ENCODE measurements at places on chromosomes 1 and 21.
A peak's percentile ranks its signal among the peaks of the same experiment; 100 is the strongest.

- DNase-seq: peak; percentile 80
Observed at GRCh38 chr1:235999259-235999925, 65.5 kb downstream of the NID1 start.

- DNase-seq: no peak
Observed at GRCh38 chr1:44851308-44851707, 8.3 kb upstream of the PTCH2 start.

DNA sequence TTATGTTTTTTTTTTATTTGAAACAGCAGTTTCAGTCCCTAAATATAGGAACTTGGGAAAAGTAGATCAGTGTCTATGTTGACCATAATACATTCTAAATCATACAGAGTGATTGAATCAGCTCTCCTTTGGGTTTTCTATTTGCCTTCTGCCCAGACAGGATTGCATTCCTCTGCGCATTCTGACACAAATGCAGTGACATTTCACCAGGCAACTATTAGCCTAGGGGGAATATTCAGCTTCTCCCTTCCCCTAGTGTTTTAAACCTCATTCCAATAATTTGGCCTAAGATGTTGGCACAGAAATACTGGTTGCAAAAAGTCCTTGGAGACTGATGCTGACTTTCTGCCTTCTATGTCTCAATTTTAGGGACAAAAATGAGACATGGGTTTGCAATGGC, 172.8 kb downstream of the PTGER3 start:
- no peak for DNase-seq

DNA sequence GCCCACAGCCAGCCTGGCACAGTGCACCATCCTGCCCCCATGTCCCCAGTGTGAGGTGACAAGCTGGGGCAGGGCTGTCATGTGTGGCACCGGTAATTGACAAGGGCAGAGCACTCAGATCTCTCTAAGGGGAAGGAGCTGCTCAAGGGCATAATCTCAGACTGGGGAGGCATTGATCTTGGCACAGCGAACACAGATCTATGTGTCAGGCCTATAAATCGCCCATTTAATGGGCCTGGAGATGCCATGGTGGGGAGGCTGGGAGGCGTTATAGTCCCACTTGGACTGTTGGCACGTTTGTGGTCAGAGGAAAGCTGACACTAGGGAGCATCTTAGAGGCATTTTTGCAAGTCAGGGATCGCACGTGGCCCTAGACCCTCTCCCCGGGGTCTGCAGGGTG, 594.1 kb downstream of the PTPRU start:
- no peak for DNase-seq

DNA sequence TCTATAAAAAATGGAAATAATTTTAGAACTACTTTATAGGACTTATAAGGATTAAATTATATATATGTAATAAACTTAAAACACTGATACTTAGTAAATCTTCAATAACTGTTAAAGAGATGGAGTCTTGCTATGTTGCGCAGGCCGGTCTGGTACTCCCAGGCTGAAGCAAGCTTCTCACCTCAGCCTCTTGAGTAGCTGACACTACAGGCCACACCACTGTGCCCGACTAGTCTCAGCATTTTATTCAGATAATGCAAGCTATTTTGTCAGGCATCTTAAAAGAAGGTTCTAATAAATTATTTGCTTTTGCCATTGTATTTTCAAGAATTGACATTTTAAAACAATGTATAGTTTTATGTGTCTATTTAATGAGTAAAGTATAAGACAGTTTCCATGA, 20.8 kb downstream of the CNST start:
- DNase-seq: no peak

DNA sequence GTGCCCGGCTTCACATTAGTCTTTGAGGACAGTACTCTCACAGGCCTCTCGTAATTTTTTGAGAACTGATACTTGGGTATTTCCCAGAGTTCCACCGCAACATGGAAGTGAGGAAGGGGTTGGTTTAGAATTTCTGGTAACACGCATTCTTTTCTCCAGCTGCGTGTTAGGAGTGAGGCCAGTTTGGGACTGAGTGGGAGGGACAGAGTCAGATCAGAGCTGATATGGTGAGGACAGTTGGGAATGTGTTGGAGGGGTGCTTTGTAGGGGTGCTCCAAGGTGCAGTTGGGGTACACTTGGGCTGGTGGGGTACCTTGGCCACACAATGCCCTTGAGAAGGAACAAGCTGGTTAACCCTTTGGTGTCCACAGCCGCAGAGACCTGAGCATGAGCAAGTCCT, 6.7 kb downstream of the FBXO6 start:
- DNase-seq: no peak

GRCh38 chr1:84581648-84582047, 7.4 kb upstream of the CTBS start:
- DNase-seq: no peak

Measured in activated CD8-positive, alpha-beta T cell treated with anti-CD3 and anti-CD28 coated beads for 36 hours (primary cell).